ENCODE measurements at places on chromosomes 7 and 10. TPM values are rescaled to one million over a fixed set of nuclear protein-coding genes. Genes with fewer than 3 reads are reported as not detected.

Gene AKR1C1
- 2.3 TPM for total RNA-seq

Gene ICA1
- 36.9 TPM for total RNA-seq

Gene GFRA1
- 2.0 TPM for total RNA-seq

Gene SLC26A3
- total RNA-seq: not detected

Gene SLC26A4
- total RNA-seq: 0.35 TPM

Gene IFIT1B
- total RNA-seq: not detected

Gene LIPN
- not detected for total RNA-seq

Gene NKX6-2
- not detected for total RNA-seq

Gene COL13A1
- total RNA-seq: 4.5 TPM

Gene TBATA
- total RNA-seq: not detected

Gene HOXA6
- not detected for total RNA-seq

Gene NKX1-2
- total RNA-seq: 34.9 TPM

Gene ABCC2
- total RNA-seq: 0.42 TPM

Gene WDR86
- total RNA-seq: 15.8 TPM

Gene GIMAP4
- not detected for total RNA-seq

Gene MCU
- 51.6 TPM for total RNA-seq

Gene GOLGA7B
- not detected for total RNA-seq

Gene PHKG1
- 0.61 TPM for total RNA-seq

Gene PRKCQ
- total RNA-seq: 21.4 TPM

Gene APBB1IP
- not detected for total RNA-seq

Gene UTF1
- total RNA-seq: 21.7 TPM

Gene DBNL
- total RNA-seq: 32.1 TPM

Data from H1 (cell line).